ENCODE measurements at places on chromosomes 3 and 15.

- DNase-seq, result no peak
Measured at GRCh38 chr15:93206893-93207292, 117.9 kb upstream of the RGMA start.

DNA sequence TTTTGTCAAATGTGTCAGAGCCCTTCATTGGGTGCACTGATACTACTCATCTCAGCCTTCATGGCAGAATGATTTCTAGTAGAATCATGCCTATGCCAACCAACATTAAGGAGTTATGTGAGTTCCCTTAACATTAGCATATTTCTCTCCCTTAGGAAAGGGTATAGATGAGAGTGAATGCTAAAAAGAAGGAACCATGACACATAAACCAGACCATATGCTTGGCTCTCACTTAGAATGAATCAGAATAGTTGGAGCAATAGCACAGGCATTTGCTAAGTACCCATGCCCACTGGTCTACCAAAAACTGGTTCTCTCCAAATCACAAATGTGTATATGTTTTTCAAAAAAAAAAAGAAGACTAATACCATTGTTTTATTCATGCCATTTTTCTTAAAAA lies 51.1 kb downstream of the STRIT1 start:
- DNase-seq, result no peak

DNA sequence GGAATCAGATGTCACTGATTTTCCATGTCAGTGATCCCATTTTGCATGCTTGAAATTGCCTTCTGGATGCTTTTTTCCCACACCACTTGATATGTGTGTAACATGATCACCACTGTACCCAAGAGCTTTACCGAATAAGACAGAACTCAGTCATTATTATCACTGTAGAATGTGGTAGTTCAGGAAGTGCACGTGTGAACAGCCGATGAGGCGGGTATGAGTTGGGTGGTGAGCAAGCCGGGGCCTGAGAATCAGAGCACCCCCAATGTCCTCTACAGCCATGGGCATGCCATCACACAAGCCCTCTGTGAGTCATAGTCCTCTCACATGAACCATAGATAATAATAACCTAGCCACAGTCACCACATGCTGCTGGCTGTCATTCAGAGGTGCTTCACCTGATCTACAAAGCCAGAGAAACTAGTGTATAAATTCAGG lies 470.8 kb downstream of the SOX2 start:
- no peak for DNase-seq

DNA sequence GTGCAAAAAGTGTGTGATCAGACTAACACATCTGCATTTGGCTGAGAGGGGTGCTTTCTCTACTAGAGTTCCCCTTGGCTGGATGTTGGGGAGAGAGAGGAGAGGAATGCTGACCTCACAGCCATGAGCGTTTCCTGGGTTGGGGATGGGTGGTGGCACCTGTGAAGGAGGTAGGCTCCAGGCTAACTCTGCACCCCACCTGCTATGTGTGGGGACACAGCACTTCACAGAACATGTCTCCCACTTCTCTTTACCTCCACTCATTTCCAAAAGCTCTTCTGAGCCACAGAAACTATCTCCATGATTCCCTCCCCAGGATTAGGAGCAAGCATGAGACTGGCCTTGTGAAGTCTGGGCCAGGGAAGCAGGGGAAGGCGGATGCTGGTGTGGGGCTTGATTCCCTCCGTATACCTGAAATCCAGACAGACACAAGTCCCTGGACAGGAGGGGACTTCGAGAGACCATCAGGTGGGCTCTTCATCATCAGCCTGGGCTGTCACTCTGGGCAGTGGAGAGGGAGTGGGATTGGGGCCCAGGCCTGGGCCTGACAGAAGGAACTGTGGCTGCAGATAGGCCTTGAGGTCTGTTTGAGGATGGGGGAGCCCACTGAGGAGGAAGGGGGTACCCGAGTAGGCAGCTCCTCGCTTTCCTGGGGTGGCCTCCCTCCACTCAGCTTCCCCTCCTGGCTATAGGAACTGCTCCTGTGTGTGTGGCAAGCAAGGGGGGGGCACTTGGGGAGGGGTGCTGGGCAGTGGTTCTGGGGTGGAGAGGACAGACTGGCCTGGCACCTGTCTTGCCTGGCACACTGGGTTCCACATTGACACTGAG lies 40.7 kb downstream of the FEM1B start:
- no peak for DNase-seq

DNA sequence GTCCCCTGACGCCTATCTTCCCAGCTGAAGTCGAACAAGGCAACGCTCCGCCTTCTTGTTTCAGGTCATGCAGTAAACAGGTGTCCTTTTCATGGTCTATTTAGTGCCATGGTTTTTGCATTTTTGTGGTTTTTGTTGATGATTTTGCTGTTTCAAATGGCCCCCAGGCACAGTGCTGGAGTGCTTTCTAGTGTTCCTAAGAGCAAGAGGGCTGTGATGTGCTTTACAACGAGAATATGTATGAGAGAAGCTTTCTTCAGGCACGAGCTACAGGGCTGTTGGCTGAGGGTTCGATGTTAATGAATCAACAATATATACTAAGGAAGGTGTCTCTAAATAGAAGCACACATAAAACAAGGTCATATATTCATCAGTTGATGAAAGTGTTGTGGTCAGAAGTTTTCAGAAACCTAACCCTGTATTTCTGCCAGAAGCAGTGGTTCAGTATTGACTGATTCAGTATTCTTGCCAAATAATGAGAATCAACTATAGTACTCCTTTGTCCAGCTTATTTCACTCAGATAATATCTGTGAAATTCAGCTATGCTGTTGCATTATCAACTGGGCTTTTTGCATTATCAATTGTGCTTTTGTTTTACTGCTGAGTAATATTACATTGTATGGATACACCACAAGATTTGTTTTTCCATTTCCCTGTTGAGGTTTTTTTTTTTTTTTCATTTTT lies 18.5 kb downstream of the LIMD1 start:
- DNase-seq, result no peak

DNA sequence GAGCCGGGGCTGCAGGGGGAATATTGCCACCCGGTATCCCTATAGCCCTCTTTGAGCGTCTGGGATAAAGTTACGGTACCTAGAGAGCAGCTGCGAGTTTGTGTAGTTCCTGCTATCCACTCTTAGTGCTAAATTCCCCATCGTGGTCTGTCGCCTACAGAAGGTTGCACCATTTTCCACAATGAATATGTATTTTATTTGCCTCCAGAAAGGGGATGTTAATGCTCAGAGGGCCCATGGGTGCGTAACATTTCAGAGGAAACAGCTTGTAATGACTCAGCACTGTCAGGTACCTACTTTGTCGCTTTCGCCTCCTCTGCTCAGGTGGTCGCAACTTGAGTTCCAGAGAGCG lies 1.1 kb downstream of the SLCO3A1 start:
- no peak for DNase-seq

GRCh38 chr15:77026501-77027110 lies 31.7 kb downstream of the PSTPIP1 start:
- DNase-seq, result no peak

- DNase-seq, result no peak
Measured at GRCh38 chr15:100083572-100083971, 258.2 kb downstream of the ADAMTS17 start.

GRCh38 chr15:39837454-39837853 lies 54.8 kb upstream of the FSIP1 start:
- no peak for DNase-seq

DNA sequence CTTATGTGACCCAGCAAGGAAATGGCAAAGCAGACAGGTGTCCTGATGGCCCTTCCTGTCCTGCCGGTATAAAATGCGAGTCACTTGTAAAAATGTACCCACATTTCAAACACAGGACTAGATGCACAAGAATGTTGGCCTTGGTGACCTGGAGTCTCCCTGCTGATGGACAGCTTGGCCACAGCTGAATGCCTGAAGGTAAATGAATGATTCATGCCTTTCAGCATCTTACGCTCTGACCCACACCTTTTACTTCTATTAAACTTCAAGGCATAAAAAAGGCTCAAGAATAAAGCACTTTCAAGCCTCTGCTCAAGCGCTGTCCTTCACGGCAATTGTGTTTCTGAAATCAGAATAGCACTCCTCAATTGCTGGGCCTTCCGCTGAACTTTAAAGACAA lies 228.0 kb upstream of the SLCO3A1 start:
- DNase-seq, result no peak

GRCh38 chr3:187807086-187807862 lies 62.0 kb upstream of the BCL6 start:
- no peak for DNase-seq

DNA sequence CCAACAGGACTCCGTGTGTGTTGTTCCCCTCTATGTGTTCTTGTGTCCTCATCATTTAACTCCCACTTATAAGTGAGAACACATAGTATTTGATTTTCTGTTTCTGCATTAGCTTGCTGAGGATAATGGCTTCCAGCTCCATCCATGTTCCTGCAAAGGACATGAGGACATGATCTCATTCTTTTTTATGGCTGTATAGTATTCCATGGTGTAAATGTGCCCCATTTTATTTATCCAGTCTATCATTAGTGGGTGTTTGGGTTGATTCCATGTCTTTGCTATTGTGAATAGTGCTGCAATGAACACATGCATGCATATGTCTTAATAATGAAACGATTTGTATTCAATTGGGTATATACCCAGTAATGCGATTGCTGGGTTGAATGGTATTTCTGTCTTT lies 28.5 kb upstream of the TOP2B start:
- no peak for DNase-seq

GRCh38 chr3:9015250-9015649 lies 52.0 kb upstream of the RAD18 start:
- no peak for DNase-seq
